ENCODE measurements at places on chromosomes 7 and 10.

DNA sequence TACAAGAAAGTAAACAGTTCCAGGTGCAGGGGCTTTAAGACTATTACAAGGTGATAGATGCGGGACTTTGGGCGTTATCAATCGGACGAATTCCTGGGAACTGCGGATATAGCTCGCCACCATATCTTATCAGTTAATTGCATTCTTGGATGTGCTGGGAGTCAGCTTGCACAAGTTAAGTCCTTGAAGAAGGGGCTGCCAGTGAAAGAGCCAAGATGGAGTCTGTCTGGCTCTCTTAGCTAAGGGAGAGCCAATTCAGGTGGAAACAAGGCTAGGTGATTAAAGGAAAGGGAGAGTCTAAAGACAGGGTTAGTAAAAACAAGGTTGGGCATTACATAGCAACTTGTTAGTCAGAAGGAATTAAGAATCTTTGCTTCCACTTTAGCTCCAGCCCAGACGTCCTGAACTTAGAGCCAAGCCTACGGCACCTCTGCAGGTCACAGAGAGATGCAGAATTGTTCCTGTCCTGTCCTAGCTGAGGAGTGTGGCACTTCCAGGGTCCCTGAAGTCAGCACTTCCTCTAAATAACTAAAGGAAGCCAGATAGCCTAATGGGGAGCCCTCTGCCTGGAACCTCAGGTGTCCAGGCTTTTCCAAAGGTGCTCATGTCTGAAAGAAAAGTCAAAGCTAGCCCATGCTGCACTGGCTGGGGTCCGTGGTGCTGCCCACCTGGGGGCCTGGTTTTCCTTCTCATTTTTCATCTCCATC, 17.3 kb downstream of the ZC3HAV1 start:
- DNase-seq = no peak

GRCh38 chr7:115635876-115636275, 394.7 kb downstream of the TFEC start:
- DNase-seq = no peak

GRCh38 chr10:92829042-92829785, 19.1 kb upstream of the EXOC6 start:
- no peak for DNase-seq

GRCh38 chr7:1562597-1563051, 6.6 kb upstream of the TMEM184A start:
- DNase-seq = no peak

DNA sequence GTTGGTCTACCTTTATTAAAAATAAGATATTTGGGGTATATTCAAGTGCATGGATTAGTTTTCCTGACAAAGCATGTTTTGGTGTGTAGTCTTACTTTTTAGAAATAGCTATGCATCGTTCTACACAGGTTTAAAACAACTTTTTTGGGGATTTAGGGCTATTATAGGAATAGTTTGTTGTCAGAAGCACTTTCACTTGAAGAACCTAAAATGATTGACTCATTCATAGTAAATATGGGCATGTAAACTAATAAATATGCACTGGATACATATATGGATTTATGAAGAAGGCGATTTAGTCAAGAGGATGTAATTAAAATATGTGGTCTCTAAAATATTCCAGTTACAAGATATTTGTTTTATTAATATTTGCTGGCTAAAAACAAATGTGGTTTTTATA, 2.0 kb downstream of the ARL4A start:
- no peak for DNase-seq

GRCh38 chr7:117077658-117078057, 124.4 kb downstream of the ST7 start:
- DNase-seq = no peak

- no peak for DNase-seq
These were observed 149.5 kb downstream of the FAM107B start for GRCh38 chr10:14625192-14625631.

GRCh38 chr10:792792-793100, 103.3 kb upstream of the DIP2C start:
- DNase-seq = no peak

GRCh38 chr10:129307141-129307540, 159.9 kb upstream of the MGMT start:
- DNase-seq = no peak

GRCh38 chr7:99623702-99624447, 7.1 kb downstream of the ZSCAN25 start:
- no peak for DNase-seq

GRCh38 chr7:34396437-34397064, 261.5 kb upstream of the NPSR1 start:
- DNase-seq = no peak

DNA sequence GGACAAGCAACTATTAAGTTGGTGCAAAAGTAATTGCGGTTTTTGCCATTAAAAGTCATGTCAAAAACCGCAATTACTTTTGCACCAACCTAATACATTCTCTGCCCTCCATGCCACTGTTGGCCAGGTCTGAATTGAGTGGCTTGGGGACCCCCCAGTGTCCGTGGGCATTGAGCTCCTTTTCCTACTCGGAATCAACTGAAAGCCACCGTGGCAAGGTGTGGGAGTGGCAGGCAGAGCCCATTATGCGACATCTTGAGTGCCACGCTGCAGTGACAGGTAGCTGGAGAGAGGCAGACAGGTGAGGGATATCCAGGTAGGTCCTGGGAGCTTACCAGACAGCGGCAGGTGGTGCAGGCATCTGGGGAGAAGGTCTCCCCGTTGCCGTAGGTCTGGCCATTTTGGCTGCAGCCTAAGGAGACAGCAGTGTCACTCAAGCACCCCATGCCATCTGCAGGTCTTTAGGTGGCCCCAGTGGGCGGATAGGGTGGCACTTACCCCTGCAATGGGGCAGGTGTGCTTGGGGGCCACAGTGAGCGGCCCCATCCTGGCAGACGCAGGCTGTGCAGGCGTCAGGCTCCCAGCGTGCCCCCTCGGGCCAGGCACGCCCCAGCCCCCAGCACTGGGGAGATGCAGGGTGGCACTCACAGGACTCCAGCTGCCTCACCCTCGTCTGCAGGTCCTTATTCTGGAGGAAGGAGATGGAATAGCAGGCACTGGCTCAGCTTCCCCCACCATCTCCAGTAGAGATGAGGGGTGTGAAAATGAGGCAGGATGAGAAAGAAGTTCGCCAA, 3.5 kb downstream of the KCP start:
- no peak for DNase-seq

GRCh38 chr10:7192831-7193361, 217.9 kb downstream of the SFMBT2 start:
- peak; percentile 26 for DNase-seq

DNA sequence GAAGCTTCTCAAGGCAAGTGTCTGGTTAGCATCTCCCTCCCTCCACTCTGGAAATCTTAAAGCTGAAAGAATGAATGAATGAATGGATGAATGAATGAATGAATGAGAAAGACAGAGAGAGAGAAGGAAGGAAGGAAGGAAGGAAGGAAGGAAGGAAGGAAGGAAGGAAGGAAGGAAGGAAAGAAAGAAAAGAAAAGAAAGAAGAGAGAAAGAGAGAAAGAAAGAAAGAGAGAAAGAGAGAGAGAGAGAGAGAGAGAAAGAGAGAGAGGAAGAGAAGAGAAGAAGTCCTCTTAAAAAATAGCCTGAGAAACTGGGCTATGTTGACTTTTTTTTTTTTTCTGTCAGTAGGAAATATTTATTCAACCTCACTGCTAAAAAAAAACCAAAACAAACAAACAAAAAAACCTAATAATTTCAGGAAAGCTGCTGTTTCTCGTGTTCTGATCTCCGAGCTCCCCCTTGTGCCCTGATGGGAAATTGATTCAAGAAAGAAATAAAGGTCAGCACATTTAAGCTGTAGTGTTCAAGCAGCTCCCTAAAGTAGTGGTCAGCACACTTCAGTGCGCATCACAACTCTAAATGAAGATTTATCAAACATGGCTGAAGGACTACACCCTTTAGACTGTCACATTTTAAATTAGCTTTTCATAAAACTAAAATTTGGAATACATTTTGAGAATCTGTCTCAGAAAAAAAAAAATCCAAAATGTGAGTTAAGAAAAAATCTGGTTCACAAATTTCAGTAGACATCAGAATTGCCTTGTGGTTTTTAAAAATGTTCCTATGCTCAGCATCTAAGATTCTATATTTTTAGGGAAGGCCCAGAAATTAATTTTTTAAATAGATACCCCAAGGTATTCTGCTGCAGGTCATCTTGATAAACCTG, 154.3 kb downstream of the ELAPOR2 start:
- no peak for DNase-seq

DNA sequence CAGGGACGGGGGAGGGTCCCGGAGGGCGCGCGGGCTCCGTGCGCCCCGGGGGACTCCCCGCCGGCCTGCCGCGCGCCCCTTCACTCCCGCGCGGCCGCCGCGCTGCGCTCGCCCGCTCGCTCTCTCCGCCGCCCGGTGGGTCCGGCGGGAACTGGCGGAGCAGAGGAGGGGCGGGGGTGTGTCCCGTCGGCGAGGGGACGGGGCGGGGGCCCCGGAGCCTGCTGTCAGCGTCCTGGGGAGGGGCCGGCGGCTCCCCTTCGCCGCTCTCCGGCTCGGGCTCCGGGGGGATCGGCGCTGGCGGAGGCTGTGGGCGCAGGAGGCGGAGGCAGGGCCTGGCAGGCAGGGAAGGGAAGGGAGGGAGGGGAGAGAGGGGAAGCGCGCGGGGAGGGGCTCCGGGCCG, at the start of gene SH3PXD2A:
Gene SH3PXD2A, minus strand, starts transcription at position 153 of the 400 bp plus-strand sequence. CDS start 310 bp downstream, outside the sequence.
- DNase-seq = no peak

DNA sequence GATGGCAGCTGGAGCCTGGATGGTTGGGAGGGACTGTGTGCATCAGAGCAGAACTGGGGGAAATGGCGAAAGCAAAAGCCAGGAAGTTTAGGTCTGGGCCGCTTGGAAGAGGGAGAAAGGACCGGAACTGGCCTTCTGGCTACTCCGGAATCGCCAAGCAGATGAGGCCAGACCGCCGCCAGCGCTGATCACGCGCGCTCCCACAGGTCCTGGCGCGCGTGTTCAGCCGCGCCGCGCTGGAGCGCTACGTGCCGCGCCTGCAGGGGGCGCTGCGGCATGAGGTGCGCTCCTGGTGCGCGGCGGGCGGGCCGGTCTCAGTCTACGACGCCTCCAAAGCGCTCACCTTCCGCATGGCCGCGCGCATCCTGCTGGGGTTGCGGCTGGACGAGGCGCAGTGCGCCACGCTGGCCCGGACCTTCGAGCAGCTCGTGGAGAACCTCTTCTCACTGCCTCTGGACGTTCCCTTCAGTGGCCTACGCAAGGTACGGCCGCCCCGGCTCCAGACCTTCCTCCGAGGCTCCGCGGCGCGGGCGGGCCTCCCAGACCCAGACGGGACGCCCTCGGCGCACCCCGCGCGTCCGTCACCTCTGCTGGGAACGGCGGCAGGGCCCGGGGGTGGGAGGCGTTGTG, 2.0 kb downstream of the CYP26C1 start:
- no peak for DNase-seq

GRCh38 chr7:129095258-129095657, 40.3 kb upstream of the TNPO3 start:
- no peak for DNase-seq

DNA sequence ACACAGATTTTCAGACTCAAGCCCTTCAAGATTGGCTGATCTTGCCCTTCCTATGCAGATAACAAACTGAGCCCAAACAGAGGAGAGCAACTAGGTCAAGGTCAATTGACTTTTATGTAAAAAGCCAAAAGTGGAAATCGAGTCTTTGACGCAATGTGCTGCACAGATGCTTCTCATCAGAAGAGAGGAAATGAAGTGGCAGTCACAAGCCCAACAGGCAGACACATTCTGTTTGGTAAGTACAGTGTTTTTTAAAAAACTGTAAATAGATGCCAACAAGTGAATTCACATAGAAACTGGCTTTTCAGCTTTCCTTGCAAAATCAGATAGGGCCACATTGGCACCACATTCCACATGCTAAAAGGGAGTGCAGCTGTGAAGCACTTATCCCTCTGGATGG, 606.6 kb downstream of the KCNMA1 start:
- DNase-seq = no peak

DNA sequence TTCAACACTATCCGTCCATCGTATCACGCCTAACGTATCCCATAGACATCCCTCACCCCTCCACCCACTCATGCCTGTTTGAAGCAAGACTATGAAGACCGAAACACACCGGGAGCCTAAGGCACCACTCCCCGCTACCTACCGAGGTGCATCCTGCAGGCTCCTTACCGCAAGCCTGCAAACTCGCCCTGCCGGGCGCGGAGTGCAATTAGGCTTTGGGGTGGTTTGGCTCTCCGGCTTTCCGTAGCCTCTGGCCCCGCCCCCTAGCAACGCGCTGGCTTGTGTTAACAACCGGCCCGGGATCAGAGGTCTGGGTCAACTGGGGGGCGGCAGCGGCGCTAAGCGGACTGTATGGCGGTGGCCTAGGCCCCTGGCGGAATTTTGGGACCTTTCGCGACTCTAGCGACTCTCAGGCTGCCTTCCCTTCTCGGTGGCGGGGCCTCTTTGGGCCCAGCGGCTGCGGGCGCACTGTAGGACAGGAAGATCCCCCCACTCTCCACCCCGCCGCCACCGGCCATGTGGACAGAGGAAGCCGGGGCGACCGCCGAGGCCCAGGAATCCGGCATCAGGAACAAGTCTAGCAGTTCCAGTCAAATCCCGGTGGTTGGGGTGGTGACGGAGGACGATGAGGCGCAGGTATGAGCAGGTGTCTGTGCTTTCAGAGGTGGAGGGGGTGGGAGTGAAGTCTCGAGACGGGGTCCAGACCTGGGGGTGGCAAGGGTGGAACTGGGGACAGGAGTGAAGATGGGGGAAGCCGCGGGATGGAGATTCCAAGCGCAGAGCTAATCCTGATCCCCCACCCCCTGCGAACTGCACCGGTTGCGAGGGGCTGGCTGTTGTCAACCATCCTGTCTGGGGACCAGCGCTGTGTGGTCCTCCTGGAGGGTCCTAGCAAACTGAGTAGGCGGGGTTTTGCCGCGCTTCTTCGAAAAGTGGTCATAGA, at the start of gene CFAP69:
Gene CFAP69, plus strand, starts transcription at position 266 of the 943 bp plus-strand sequence. Its CDS starts 251 bp downstream, at position 517.
- DNase-seq = peak; percentile 78

DNA sequence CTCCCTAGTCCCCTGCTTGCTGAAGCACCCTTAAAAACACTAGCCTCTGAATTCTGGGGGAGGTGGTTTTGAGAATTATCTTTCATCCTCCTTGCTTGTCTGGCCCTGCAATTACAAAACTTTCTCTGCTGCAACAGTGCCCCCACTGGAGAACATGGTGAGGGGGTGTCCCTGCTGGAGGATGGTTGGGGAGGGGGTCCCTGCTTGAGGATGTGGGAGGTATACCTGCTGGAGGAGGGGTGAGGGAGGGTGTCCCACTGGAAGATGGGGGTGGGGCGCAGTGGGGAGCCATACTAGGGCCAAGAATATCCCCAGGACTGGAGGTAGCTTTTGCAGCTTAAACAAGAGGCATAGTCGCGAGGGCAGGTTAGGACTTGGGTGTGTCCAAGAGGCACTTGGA, 3.2 kb upstream of the POLM start:
- DNase-seq = no peak

DNA sequence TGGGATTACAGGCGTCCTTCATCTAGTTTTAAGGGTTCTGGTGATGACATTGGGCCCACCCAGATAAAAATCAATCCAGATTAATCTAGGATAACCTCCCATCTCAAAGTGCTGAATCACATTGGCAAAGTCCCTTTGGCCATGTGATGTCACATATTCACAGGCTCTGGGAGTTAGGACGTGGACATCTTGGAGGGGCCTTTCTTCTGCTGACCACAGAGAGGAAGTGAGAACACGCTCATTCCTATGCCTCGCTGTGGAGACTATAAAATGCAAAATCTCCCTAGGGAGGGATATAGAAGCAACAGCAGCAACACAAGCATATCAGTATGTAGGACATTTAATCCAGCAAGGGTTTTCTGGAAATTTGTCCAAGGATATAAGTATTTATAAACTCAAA, 266.0 kb upstream of the PITRM1 start:
- no peak for DNase-seq
